ENCODE measurements at places on chromosomes 2 and 18.
A peak's percentile ranks its signal among the peaks of the same experiment; 100 is the strongest.

GRCh38 chr2:241274127-241274526, 41.3 kb downstream of the HDLBP start:
- no peak for DNase-seq

- no peak for DNase-seq
Observed at GRCh38 chr2:161423421-161424393, 7.6 kb downstream of the TBR1 start.

GRCh38 chr2:203280428-203281064, 41.7 kb downstream of the CYP20A1 start:
- DNase-seq = no peak

- DNase-seq = no peak
Observed at GRCh38 chr18:56379256-56379655, 259.1 kb downstream of the TXNL1 start.

DNA sequence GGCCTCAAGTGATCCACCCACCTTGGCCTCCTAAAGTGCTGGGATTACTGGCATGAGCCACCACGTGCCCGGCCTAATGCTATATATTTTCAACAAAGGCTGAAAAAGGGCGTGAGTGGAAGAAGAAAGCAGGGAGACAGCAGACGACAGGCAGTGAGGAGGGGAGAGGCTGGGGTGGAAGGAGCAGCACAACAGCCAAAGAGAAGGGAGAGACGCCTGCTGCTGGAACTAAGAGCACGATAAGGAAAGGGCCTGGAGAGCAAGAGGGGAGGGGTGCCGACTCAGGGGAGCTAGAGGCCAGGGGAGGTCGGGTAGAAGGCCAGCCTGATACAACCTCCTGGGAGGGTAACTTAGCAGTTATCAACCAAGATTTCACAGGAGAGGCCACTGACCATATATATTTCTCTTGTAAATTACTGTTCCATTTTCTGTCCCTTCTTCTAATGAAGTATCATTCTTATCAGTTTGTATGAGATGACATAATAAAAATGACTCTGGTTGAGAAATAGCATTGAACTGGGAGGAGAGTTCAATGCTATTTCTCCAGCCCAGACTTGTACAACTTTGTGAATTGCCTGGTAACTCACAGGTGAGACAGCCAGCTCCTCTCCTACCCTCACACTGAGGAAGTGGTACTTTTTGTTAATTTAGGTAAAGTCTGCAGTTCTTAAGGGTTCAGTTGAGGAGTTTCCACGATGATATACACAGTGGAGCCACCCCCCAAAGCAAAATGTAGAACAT, 5.8 kb upstream of the RNU4ATAC start:
- peak; percentile 86 for DNase-seq

DNA sequence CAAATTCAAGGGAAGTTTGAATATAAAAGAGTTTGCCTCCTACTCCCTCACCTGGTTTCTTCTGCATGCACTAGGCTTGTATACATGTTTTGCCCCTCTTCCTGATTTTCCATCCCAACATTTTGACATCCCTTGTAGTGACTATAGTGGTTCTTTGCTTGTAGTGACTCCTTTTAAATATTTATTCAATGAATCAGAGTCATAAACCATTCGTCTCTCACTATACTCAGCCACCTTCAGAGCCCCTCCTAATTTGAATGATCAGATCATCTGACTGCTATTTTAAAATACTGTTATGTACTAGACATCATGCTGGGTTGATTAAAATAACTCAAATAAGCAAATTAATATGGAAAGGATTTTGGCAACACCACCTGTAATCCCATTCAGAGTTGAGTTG, 492.1 kb upstream of the PIK3C3 start:
- DNase-seq = no peak

GRCh38 chr2:36819095-36819711, 122.7 kb downstream of the VIT start:
- DNase-seq = no peak

- peak; percentile 100 for DNase-seq
Observed at GRCh38 chr18:63882333-63883141, 5.0 kb upstream of the SERPINB2 start.

DNA sequence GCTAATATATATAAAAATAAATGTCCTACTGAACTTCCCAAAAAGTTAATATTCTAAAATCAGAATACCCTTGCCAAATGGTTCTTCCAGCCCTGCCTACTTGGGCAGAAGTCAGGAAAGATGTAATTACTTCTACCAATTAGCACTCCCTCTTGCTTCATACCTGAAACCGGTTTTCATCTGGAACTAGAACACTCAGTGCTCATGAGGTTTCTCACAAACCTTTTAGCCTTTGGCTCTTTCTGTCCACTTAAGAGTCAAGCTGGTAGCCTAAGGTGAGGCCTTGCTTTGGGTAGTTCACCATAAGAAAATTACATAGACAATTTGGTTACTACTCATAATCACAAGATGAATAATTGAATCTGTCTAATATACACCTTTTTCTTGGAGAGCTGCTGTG, 4.1 kb downstream of the DSG3 start:
- peak; percentile 83 for DNase-seq
